ENCODE measurements at places on chromosomes 1 and 21. TPM values are rescaled to one million over a fixed set of nuclear protein-coding genes. Genes with fewer than 3 reads are reported as not detected.

The TMEM200B gene
- 0.72 TPM for total RNA-seq

The PTGER3 gene
- total RNA-seq = 0.62 TPM

- H3K4me3 ChIP-seq = no peak overlapping the region
- H3K4me1 ChIP-seq = peaks cover 29% of the 10 kb centered on the region
- H3K27ac ChIP-seq = no peak overlapping the region
Observed at GRCh38 chr1:212247179-212247721, 38.0 kb upstream of the PPP2R5A start.

The ALPL gene
- not detected for total RNA-seq

GRCh38 chr1:211634461-211634860 lies 41.0 kb downstream of the NEK2 start:
- DNase-seq = no peak
- no peak overlapping the region for H3K4me3 ChIP-seq
- no peak overlapping the region for H3K27ac ChIP-seq
- H3K36me3 ChIP-seq = no peaks in the 10 kb centered on the region
- H3K27me3 ChIP-seq = peaks cover 2% of the 10 kb centered on the region
- H3K4me1 ChIP-seq = no peaks in the 10 kb centered on the region

The UBXN10 gene
- 1.2 TPM for total RNA-seq
